ENCODE measurements at places on chromosomes 4 and X. TPM values are rescaled to one million over a fixed set of nuclear protein-coding genes. Genes with fewer than 3 reads are reported as not detected.

Gene MSN
- 131 TPM for total RNA-seq

DNA sequence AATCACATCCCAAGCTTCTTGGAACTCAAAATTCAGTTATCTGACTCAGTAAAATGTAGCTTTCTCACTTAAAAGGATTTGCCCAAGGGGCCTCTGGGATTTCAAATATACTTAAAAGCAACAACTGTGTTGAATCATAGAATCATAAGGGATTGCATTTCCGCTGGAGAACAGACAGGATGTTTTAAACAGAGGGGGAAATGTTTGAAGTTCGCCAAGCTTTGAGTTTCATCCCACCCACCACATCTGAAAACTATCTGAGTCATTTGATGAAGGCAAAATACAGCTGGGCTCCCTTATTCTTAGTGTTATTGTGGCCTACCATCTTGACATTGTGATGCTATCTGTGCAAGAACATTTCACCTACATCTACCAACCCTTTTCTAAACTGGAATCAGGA is 73.5 kb downstream of the PPP1R2C start:
- H3K4me1 ChIP-seq = no peaks in the 10 kb centered on the region
- no peaks in the 10 kb centered on the region for H3K36me3 ChIP-seq
- H3K27ac ChIP-seq = no peak overlapping the region
- H3K4me3 ChIP-seq = no peak overlapping the region
- DNase-seq = no peak

DNA sequence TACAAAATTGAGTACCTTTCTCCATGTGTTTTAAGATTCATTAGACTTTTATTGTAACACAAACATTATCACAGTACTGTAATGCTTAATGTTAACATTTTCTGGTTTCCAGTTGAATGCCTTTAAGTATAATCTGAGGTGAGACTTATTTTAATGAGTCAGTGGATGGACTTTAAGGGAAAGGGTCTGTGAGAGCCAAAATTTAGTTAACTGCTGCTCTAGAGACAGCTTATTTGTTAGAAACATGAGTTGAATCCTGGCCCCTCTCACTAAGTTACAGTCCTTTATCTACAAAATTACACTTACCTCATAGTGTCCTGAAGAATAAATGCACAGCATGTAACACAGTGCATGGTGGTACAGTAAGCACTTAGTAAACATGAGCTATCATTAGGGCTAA is 66.0 kb downstream of the PGRMC2 start:
- H3K36me3 ChIP-seq = no peaks in the 10 kb centered on the region
- H3K27ac ChIP-seq = no peak overlapping the region
- H3K27me3 ChIP-seq = no peaks in the 10 kb centered on the region
- no peaks in the 10 kb centered on the region for H3K4me1 ChIP-seq

DNA sequence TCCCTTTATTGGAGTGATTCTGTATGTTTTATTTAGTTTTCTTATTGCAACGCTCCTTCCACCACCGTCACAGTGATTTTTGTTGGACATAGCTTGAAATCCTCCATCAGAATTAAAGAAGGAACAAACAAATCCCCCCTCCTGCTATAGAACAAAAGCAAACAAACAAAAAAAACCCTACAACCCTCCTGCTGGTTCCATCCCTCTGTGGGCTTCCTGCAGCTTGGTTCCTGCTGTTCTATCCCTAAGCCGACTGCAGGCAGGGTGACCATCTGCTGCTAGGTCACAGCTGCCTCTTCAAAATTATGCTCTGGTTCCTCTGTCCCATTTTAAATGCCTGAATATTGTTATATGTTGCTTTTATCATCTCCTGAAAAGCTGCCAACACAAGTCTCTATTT is 116.8 kb upstream of the AGA start:
- H3K4me1 ChIP-seq = peaks cover 16% of the 10 kb centered on the region
- peak; percentile 54 for DNase-seq
- no peak overlapping the region for H3K4me3 ChIP-seq
- peak overlapping the region; percentile 92 for H3K27ac ChIP-seq
- H3K27me3 ChIP-seq = no peaks in the 10 kb centered on the region

DNA sequence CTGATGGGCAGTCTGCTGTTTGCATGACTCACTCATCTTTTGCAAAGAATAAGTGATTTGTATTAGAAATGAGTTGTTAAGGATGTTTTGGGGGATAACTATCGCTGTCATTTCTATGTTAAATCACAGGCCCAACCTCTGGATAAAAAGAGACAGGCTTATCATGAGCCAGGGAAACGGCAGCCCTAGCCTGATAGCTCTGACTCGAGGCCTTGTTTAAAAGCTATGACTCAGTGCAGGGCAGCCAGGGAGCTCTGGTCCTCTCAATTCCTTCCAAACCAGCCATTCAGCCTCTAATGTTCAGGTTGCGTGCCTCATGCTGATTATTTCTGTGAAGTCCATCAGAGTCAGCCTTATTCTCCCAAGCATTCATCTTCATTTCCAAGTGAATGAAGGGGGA is 305.9 kb upstream of the HAND2 start:
- no peak overlapping the region for H3K27ac ChIP-seq
- peak; percentile 48 for DNase-seq
- H3K27me3 ChIP-seq = no peaks in the 10 kb centered on the region
- H3K4me1 ChIP-seq = peaks cover 8% of the 10 kb centered on the region

DNA sequence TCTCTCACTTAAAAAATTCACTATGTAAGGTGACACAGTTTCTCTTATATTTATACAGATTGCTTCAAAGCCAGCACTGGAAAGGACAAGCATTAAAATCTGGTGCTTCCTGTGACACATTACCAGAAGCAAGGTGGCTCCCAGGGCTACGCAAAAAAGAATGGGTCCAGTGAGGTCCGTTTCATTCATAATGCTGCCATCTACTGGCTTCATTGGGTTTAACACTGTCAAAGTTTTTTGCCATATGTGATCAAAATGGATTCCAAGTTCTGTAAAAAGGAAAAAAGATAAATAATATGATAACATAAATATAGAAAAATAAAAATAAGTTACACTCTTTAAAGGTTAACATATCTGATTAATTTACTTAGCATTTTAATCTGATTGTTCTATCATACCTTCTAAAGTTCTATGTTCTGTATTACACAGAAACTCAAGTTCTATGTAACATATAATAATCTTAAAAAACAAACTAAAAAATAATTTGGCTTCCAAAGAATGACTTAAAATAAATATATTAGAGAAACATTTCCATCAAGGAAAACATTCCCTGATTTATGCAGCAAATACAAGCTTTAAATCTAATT is 22.1 kb downstream of the YIPF7 start:
- no peaks in the 10 kb centered on the region for H3K27me3 ChIP-seq
- DNase-seq = peak; percentile 66
- H3K4me3 ChIP-seq = no peak overlapping the region
- H3K36me3 ChIP-seq = no peaks in the 10 kb centered on the region
- no peaks in the 10 kb centered on the region for H3K4me1 ChIP-seq
- H3K27ac ChIP-seq = no peak overlapping the region

GRCh38 chrX:151515237-151515636 is 48.2 kb upstream of the PASD1 start:
- H3K27me3 ChIP-seq = no peaks in the 10 kb centered on the region
- H3K27ac ChIP-seq = no peak overlapping the region

DNA sequence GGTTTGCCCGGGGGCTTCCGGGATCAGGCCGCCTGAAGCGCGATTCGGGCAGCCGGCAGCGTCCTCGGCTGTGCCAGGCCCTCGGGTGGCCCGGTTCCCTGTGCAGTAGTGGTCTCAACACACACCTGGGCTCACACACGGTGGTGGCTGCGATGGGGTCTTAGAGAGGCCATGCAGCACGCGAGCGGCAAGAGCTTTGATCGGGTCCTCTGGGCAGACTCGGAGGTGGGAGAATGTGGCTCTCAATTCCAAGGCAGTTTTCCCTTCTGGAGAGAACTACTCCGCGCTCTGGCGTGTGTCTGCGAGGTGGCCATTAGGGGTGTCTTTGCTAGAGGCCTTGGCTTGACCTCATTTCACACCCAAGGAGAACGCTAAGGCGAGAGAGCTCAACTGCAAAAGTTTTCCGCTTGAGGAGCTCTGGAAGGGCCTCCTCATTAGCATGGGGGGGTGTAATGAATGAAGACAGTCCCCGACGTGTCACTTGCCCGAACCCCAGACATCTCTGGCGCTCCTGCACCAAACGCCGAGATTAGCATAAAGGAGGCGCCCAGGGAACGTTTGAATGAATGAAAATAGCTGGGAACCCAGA is 771 bp upstream of the RBPJ start:
- no peaks in the 10 kb centered on the region for H3K36me3 ChIP-seq
- H3K4me3 ChIP-seq = peak overlapping the region; percentile 98
- no peaks in the 10 kb centered on the region for H3K27me3 ChIP-seq
- no peak for DNase-seq
- peak overlapping the region; percentile 100 for H3K27ac ChIP-seq

DNA sequence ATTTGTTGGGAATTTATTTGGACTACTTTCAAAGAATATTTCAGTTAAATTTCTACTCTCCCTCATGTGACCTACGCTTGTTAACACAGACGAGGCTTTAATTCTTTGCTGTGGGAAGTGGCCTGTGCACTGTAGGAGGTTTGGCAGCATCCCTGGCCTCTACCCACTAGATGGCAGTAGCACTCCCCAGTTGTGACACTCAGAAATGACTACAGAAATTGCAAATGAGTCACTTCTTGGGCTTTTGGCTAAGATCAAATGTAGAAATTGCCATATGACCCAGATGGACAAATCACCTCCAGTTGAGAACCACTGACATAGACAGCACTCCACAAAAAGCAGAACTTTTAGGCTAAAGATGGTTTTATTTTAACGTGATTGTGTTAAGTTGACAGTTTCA is 22.1 kb downstream of the PIR start:
- no peak overlapping the region for H3K4me3 ChIP-seq
- no peaks in the 10 kb centered on the region for H3K27me3 ChIP-seq
- peak; percentile 74 for DNase-seq
- H3K4me1 ChIP-seq = peaks cover 10% of the 10 kb centered on the region
- H3K36me3 ChIP-seq = no peaks in the 10 kb centered on the region

- no peaks in the 10 kb centered on the region for H3K4me1 ChIP-seq
- H3K4me3 ChIP-seq = no peak overlapping the region
- no peak overlapping the region for H3K27ac ChIP-seq
Measured at GRCh38 chr4:155411546-155411945, 34.8 kb upstream of the MAP9 start.

GRCh38 chr4:151409470-151410313 is 716 bp downstream of the FHIP1A start:
- peaks cover 6% of the 10 kb centered on the region for H3K4me1 ChIP-seq
- peak overlapping the region; percentile 91 for H3K4me3 ChIP-seq
- no peak overlapping the region for H3K27ac ChIP-seq
- peak; percentile 68 for DNase-seq

GRCh38 chrX:15785176-15785750 is 5.0 kb upstream of the ZRSR2 start:
- DNase-seq = no peak
- H3K27me3 ChIP-seq = no peaks in the 10 kb centered on the region
- H3K27ac ChIP-seq = no peak overlapping the region

Data from neural progenitor cell (in vitro differentiated cells).